ENCODE measurements at places on chromosomes 13 and 19.

DNA sequence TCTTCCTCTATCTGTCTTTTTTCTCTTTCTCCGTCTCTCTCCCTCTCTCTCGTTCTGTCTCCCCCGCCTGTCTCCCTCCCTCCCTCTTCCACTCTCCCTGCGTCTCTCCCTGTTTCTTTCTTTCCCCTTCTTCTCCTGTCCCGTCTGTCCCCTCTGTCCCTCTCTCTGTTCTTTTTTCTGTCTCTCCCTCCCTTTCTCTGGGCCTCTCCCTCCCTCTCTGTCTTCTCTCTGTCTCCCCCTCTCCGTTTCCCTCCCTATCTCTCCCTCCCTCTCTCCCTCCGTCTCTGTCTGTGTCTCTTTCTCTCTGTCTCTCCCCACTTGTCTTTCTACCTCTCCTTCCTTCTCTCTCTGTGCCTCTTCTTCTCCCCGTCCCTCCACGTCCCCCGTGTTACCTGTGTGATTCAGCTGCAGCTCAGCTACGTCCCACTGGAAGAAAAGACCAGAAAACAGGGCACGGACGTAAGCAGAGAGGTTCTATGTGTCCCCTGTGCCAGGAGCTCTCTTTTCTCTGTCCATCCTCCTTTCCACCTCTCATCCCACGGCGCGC is 1.2 kb downstream of the CD70 start:
- DNase-seq, result no peak

DNA sequence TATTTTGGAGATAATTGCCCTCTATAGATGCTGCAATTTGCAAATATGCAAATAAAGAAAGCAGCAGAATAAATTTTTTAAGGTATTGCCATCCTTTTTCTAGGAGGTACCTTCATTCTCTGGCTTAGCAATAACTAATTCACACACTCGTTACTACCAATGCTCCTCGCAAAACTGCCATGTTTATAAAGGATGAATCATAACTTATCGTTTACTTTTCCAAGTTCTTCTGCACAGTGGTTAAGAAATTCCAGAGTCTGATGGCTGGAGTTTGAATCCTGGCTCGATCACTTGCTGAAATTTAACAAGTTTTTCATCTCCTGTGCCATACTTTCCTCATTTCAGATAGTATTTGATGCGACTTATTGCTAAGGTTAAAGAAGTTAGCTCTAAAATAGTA is 708.6 kb upstream of the KLHL1 start:
- DNase-seq, result no peak

DNA sequence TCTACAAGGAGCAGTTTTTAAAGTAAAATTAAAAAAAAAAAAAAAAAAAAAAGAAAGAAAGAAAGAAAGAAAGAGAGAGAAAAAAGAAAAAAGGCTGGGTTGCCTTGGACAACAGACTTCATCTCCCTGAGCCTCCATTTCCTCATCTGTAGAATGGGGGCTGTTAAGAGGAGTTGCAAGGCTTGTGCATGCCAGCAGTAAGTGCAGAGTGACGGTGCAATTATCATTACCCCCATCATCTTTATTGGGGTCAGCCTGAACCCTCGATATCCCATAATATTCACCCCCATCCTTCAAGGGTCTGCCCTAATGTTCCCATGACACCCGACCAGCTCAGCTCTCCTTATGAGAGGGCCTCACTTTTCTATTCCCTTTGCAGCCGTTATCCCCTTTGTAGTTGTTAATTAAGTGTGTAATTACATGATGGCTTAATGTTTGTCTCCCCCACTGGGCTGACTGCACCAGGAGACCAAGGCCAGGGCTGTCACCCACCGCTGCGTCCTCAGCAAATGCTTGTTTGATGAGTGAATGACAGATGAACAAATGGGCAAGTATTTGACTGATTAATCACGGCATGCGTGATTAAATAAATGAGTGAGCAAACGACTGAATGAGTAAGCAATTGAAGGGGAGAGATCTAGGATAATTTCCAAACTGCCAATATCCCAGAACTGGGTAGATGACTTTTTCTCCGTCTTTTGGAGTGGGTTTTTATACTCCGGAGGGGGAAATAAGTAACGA is 10.1 kb downstream of the FOSB start:
- DNase-seq, result no peak

GRCh38 chr13:33649212-33649878 is 168.6 kb upstream of the RFC3 start:
- no peak for DNase-seq

DNA sequence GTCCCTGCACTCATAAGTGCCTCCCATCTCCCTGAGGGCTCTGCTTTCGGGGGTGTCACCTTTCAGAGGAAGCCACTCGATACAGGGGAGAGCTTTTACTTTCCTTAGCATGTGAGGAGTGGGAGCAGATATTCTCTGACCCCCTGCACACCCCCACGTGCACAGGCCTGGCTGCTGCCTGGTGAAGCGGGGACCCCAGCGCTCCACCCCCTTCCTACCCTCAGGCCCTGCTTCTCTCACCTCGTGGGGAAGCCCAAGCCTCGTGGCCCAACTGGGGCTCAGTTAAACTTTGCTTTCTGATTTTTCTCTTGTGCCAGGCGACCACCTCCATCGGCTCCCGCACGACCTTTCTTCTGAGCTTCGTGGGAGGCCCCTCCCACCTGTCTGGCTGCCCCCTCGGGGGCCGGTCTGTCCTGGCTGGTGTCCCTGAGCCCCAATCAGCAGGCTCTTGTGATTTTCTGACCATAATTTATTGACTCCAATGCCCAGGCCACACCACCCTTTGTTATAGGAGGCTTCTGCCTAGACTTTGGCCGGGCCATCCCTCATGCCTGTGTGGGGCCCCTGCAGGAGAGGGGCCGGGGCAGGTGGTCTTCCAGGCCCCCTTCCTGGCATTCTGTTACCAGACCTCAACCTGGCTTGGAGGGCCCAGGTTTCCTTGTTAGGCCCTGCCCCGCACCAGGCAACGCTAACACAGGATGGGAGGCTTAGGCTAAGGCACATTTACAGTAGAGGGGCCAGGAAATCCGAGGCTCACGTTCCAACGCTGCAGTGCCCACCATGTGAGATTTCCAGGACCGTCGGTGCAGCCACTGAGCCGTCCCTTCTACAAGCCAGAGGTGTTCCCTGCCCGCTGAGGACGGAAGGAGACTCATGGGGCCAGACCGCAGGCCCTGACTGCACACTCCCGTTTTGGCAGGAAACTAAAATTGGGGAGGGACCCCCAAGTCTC is 3.7 kb downstream of the TMED1 start:
- DNase-seq, result no peak

GRCh38 chr19:40872209-40872608 is 9.8 kb downstream of the CYP2A7 start:
- no peak for DNase-seq

DNA sequence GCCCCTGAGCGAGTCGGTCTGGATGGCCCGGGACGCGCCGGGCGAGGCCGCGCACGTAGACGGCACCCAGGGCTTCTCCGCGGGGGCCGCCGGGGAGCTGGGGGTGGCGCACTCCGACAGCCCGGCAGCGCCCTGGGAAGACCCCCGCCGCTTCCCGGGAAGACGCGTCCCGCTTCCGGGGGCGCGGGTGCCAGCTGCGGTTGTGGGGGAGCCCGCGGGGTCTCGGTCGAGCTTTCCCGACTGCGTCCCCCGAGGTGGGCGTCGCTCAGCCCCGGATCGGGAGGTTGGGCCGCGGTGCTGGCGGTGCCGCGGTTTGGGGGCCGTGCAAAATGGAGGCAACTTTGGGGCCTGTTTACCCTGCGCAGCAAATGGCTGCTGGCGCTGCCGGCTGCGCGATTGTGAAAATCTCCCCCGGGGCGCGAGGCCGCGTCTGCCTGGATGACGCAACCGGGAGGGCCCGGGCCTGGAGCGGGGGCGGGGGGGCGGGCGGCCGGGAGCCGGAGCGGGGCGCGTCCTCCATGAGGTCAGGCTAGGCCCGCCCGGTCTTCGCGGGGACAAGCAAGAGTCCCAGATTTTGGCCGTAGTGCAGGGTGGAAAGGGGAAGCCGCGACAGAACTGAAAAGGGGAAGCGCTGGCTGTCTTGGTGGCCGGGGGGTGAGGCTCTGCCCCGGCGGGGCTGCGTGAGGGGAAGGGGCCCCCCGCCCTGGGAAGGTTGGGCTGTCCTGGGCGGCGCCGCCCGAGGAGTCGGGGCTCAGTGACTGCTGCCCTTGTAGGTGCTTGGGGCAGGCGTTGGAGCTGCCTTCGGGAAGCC is 11.3 kb downstream of the PEAK3 start:
- DNase-seq, result peak; percentile 72

- DNase-seq, result no peak
Observed at GRCh38 chr13:35039012-35039411, 96.9 kb downstream of the NBEA start.

- DNase-seq, result no peak
Observed at GRCh38 chr13:83634601-83635000, 247.7 kb downstream of the SLITRK1 start.

- DNase-seq, result no peak
Observed at GRCh38 chr19:44228318-44228717, 16.0 kb downstream of the ZNF227 start.

GRCh38 chr19:11737964-11738745 is 591 bp downstream of the ZNF823 start:
- no peak for DNase-seq

DNA sequence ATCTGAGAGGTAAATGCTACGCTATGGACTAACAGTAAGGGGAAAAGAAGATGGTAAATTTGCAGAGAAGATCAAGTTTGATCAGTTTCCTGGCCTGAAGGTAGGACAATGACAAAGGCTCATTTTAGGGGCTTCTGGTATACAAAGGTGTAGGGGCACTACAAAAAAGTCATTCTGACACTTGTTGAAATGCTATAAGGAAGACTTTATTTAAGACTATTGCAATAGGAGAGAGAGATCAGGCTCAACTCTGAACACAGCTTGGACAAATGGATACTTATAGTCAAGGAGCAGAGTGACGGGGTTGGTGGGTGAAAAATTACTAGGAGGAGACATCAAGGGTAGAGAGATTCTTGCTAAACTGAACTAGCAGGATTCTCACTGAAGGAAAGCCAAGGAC is 37.2 kb upstream of the KPNA3 start:
- no peak for DNase-seq

DNA sequence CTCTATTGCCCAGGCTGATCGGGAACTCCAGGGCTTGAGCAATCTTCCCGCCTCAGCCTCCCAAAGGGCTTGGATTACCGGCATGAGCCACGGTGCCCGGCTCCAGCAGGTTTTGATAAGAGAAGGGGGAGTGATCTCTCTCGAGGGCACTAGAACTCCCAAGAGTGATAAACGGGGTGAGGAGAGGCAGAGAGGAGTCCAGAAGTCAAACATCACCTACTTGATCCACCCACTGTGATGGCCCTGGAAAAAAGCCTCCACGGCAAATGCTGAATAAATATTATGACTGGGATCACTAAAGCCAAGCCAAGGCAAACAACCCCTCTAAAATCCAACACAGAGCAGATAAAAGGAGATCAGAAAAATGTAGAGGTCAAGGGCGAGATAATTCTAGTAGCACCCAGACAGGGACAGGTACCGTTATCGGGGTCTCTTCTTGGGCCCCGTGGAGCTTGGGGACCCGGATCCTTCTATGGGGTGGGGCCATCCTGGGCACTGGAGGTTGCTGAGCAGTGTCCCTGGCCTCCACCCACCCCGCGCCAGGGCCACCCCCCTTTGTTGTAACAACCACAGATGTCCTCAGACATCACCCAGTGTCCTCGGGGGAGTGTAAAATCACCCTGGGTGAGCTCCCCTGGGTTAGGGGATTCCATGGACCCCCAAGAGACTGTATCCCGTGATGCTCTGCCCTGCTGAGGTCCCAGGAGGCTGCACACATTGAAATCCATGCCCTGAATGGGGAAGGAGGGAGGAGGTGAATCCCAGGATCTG is 3.7 kb upstream of the CREB3L3 start:
- DNase-seq, result no peak

Measured in stimulated activated CD4-positive, alpha-beta T cell treated with anti-CD3 and anti-CD28 coated beads, Interleukin-15, amount 100 ng/mL, for 1 hour (primary cell).